ENCODE measurements at places on chromosomes 7 and 10. TPM values are rescaled to one million over a fixed set of nuclear protein-coding genes. Genes with fewer than 3 reads are reported as not detected.

DNA sequence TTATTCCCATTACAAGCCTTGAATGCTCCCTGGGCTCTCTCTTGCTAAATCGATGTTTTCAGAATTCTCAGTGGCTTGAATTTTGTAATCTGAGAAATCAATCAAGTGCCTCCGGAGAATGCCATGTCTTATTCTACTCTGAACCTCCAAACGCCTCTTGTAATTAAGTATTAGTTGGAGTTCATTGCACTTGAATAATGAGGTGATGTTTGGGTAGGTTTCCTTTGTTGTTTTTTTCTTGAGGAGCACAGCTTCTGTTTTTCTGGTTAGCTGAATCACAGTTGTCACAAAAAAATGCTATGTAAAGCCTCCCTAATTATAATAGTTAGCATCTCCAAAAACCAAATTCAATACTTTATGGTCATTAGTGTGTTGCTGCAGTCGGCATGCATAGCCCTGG is 100.3 kb downstream of the PLPP4 start:
- H3K27ac ChIP-seq = no peak overlapping the region
- H3K36me3 ChIP-seq = no peaks in the 10 kb centered on the region
- no peaks in the 10 kb centered on the region for H3K4me1 ChIP-seq
- H3K27me3 ChIP-seq = no peaks in the 10 kb centered on the region
- DNase-seq = no peak
- H3K4me3 ChIP-seq = no peak overlapping the region

DNA sequence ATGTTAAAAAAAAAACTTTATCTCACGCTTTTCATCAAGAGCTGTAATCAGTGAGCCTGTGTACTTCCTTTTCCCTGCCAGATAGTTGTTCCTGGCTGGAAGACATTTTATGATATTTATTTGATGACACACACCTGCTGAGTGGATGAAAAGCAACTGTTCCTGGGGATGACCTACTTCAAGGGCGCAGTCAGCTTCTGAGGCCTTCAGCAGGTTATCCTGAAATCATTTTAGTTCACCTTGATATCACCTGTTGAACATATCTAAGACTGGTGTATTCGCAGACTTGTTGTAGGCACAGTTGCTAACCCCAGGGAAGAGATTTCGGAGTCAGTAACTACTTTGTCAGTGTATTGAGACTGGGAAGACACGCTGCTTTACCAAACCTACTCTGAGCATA is 234.5 kb upstream of the TCF7L2 start:
- no peaks in the 10 kb centered on the region for H3K36me3 ChIP-seq
- no peaks in the 10 kb centered on the region for H3K27me3 ChIP-seq

Gene STRIP2
- 1.4 TPM for total RNA-seq

Gene BMPER
- total RNA-seq = 6.3 TPM

Measured in hepatocyte (in vitro differentiated cells).